ENCODE measurements at places on chromosomes 16 and 17.

DNA sequence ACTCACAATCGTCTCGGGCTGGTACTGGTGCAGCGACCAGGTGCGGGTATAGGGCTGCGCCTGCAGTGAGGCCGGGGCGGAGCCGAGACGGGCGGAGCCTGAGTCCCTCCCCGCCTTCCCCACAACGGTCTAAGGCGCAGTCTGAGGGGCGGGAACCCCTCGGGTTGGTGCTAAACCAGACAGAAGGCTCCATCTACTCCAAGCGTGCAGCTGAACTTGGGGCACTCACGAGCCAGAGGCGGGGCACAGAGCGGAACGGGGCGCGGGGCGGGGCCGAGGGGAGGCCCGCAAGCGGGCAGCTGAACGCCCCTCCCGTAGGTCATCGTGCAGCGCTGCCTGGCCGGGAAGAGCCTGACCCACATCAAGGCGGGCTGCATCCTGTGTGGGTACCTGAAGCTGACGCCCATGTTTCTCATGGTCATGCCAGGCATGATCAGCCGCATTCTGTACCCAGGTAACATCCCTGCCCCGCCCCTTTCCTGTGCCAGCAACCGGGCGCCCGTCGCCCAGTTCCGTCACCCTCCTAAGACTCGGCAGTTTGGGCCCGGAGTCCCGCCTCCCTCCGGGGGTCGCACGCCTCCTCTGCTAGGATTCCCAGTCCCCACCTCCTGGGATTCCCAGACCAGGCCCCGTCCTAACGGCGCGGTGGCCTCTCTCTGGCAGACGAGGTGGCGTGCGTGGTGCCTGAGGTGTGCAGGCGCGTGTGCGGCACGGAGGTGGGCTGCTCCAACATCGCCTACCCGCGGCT is 5.0 kb downstream of the SLC5A2 start:
- peak; percentile 56 for DNase-seq

GRCh38 chr16:68972720-68973119 is 129.4 kb downstream of the TANGO6 start:
- DNase-seq, result no peak

- DNase-seq, result no peak
These were observed 198.0 kb upstream of the MPHOSPH6 start for GRCh38 chr16:82368041-82368440.

DNA sequence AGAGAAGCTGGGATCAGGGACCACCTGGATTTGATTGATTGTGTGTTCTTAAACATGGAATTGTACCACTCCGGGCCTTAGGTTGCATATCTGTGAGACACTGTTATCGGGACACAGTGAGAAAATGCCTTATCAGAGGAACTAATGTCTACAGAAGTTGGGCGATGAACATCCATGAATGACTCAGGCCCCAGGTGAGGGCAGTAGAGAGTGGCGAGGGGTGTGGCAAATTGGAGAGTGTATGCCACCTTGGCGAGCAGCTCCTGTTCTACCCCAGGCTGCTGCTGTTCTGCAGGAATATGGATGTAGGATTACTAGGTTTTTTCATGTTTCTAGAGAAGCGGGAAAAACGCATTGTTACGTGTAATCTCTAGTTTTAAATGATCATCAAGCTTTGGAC is 38.8 kb downstream of the CLEC16A start:
- no peak for DNase-seq

DNA sequence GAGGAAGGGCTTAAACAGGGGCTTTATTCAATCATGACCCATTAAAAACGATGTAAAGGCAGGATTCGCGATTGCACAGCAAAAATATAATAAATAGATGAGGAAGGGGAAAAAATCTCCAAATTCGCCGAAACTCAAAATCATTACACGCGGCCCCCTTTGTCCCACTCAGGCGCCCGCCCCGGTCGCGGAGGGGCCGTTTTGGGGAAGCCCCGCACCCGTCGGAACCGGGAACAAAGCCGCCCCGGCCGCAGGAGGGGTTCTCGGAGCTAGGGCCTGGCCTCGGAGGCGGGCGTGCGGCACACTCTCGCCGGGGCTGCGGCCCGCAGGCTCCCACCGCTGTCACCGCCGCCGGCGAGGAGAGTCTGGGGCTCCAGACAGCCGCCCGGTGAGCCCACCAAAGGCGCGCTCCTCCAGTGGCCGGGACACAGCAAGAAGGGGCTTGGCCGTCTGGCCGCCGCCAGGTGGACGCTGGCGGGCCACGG is 521 bp downstream of the C16orf87 start:
- DNase-seq, result no peak

GRCh38 chr17:10107316-10108165 is 90.9 kb downstream of the GAS7 start:
- no peak for DNase-seq

DNA sequence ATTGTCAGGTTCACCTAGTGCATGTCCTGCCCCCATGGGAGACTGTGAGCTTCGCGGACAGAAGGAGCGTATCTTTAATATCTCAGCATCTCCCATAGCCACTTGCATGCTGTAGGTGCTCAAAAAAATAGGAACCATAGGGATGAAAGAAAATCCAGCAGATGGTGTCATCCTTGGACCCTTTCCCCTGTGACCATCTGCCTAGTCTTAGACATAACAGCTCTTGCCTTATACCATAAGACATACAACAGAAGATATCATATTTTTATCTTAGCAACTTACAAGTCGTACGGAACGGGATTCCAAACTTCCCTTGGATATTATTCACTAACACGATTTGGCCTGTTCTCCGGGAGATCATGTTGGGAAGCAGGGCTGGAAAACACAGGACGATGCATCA is 14.5 kb downstream of the DHRS7C start:
- DNase-seq, result no peak

- DNase-seq, result no peak
These were observed 125.8 kb downstream of the DYNLRB2 start for GRCh38 chr16:80666378-80667250.

GRCh38 chr17:4881761-4882555 is 17.4 kb upstream of the C17orf107 start:
- peak; percentile 68 for DNase-seq

DNA sequence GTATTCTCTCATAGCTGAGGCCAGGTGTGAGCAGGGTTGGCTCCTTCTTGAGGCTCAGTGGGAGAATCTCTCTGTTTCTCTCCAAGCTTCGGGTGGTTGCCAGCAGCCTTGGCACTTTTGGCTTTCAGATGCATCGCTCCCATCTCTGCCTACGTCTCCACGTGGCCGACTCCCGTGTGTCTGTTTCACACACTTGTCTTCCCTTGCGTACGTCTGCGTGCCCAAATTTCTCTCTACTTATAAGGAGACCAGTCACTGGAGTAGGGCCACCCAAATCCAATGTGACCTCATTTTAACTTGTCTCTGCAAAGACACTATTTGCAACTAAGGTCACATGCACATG is 14.7 kb downstream of the OSBPL7 start:
- DNase-seq, result no peak

- no peak for DNase-seq
These were observed 5.1 kb upstream of the PERCC1 start for GRCh38 chr16:1425616-1426370.
